Activated CD8-positive, alpha-beta T cell treated with anti-CD3 and anti-CD28 coated beads, Interleukin-2, amount 10 ng/mL, durations not matched to agents 7 days and 5 days (primary cell): ENCODE measurements at places on chromosomes 12 and 14. TPM values are rescaled to one million over a fixed set of nuclear protein-coding genes. Genes with fewer than 3 reads are reported as not detected.

The GPRC5D gene
- not detected for total RNA-seq

The FAM222A gene
- 1.6 TPM for total RNA-seq

The HCAR1 gene
- total RNA-seq: 0.08 TPM

The FAM186B gene
- 0.21 TPM for total RNA-seq

DNA sequence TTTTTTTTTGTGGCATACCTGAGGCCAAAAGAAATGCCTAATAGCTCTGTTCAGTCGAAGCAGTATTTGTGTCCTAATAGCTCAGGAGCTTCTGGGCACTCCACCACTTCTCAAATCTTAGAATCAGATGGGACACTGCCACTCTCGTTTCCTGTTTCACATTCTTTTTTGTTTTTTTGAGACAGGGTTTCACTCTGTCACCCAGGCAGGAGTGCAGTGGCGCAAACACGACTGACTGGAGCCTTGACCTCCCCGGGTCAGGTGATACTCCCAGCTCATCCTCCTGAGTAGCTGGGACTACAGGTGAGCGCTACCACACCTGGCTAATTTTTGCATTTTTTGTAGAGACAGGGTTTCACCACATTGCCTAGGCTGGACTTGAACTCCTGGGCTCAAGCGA lies 52.7 kb downstream of the SPPL3 start:
- DNase-seq: no peak
- no peak overlapping the region for H3K27ac ChIP-seq
- H3K27me3 ChIP-seq: no peaks in the 10 kb centered on the region
- no peaks in the 10 kb centered on the region for H3K36me3 ChIP-seq
- H3K4me3 ChIP-seq: no peak overlapping the region

DNA sequence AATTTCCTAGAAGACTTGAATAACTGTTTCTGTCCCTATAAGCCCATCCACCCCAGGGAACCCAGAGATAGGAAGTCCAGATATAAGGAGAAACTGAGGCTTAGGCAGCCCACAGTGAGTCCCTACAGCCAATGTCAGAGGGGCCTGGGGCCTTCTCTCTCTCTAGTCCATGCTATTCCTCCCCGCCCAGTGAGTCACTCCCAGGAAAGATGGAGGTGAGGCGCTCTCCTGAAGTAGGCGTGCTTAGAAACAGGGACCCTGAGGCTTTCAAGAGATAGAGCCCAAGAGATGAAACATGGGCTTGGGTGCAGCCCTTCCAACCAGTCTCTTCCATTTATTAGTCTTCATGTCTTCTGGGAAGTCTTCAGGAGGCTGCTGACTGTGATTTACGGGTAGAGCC lies 2.3 kb upstream of the SMUG1 start:
- H3K4me1 ChIP-seq: peaks cover 19% of the 10 kb centered on the region
- no peak overlapping the region for H3K4me3 ChIP-seq
- H3K27ac ChIP-seq: no peak overlapping the region
- DNase-seq: no peak
- peaks cover 7% of the 10 kb centered on the region for H3K36me3 ChIP-seq

- no peaks in the 10 kb centered on the region for H3K4me1 ChIP-seq
- H3K27ac ChIP-seq: no peak overlapping the region
- DNase-seq: no peak
- H3K36me3 ChIP-seq: no peaks in the 10 kb centered on the region
- H3K27me3 ChIP-seq: peaks cover 12% of the 10 kb centered on the region
Measured at GRCh38 chr12:106188256-106188655, 49.5 kb upstream of the NUAK1 start.

GRCh38 chr14:101889366-101889765 lies 75.0 kb upstream of the DYNC1H1 start:
- no peak overlapping the region for H3K4me3 ChIP-seq
- H3K27ac ChIP-seq: no peak overlapping the region
- H3K36me3 ChIP-seq: peaks cover 52% of the 10 kb centered on the region
- peaks cover 2% of the 10 kb centered on the region for H3K4me1 ChIP-seq
- no peak for DNase-seq
- no peaks in the 10 kb centered on the region for H3K27me3 ChIP-seq

GRCh38 chr12:79658221-79658620 lies 32.5 kb downstream of the PAWR start:
- no peak overlapping the region for H3K27ac ChIP-seq
- no peaks in the 10 kb centered on the region for H3K27me3 ChIP-seq
- no peak overlapping the region for H3K4me3 ChIP-seq

- no peak overlapping the region for H3K27ac ChIP-seq
- H3K4me1 ChIP-seq: no peaks in the 10 kb centered on the region
- H3K36me3 ChIP-seq: no peaks in the 10 kb centered on the region
- no peak for DNase-seq
- H3K27me3 ChIP-seq: no peaks in the 10 kb centered on the region
Measured at GRCh38 chr14:22472935-22473854, 115.8 kb downstream of the DAD1 start.

DNA sequence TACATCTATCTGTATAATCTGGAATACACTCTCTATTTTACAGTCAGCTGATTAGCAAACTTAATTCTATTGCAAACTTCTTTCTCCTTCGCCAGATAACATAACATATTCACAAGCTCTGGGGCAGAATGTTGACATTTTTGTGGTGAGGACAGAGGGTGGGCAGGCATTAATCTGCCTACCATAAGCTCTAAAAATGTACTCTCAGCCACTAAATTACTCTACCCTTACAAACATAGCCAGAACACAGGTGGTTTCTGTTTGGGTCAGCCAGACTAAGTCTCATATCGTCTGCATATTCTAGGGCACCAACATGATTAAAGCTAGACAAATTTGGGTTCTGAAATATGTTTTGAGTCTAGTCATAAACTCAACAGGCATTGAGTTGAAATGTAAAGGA lies 90.1 kb downstream of the SLC6A15 start:
- no peaks in the 10 kb centered on the region for H3K36me3 ChIP-seq
- no peak for DNase-seq
- no peak overlapping the region for H3K27ac ChIP-seq
- no peaks in the 10 kb centered on the region for H3K27me3 ChIP-seq
- no peak overlapping the region for H3K4me3 ChIP-seq
